Activated CD8-positive, alpha-beta memory T cell treated with anti-CD3 and anti-CD28 coated beads for 1 hour (primary cell): ENCODE measurements at places on chromosomes 2 and 18.

DNA sequence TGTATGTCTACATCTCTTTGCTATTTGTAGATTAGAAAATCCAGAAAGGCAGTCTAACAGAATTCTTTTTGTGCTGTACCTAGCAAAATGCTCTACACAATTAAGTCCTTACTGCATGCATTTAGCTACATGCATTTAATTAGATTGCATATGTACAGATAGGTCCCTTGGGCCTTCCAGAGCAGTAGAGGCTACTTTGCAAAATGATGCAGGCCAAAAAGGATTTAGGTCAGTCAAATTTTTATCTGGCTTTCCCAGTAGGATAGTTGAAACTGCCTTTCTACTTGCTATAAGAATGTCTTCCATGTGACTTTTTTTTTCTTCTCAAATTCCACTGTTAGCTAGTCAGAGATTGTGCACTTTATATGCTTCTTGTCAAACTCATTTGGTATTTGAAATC lies 19.3 kb downstream of the GALNT13 start:
- no peak for DNase-seq

GRCh38 chr2:159973325-159973724 lies 89.1 kb downstream of the PLA2R1 start:
- no peak for DNase-seq

GRCh38 chr2:105299290-105299689 lies 30.2 kb downstream of the TGFBRAP1 start:
- no peak for DNase-seq

- DNase-seq, result no peak
These were observed 366.9 kb upstream of the ZEB2 start for GRCh38 chr2:144886862-144887261.

DNA sequence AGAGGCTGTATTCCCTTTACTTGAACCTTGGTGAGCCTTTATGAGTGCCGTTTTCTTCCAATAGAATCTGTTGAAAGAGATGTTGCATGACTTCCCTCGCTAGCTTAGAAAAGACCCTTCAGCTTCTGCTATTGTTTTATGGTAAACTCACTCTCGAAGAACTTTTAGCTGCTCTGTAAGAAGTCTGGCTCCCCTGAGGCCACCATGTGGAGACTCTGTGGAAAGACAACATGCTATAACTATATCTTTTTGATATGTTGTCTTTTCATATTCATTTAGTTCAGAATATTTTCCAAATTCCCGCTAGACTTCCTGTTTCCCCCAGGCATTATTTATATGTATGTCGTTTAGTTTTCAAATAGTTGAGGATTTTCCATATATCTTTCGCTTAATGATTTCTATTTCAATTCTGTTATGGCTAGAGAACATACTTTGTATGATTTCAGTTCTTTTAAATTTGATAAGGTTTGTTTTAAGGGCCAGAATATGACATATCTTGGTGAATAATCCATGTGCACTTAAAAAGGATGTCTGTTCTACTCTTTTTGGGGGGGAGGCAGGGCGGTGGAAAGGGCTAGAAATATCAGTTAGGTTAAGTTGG lies 64.1 kb downstream of the PTPN4 start:
- DNase-seq, result no peak

- no peak for DNase-seq
These were observed 694 bp downstream of the THSD7B start for GRCh38 chr2:136766073-136766404.

DNA sequence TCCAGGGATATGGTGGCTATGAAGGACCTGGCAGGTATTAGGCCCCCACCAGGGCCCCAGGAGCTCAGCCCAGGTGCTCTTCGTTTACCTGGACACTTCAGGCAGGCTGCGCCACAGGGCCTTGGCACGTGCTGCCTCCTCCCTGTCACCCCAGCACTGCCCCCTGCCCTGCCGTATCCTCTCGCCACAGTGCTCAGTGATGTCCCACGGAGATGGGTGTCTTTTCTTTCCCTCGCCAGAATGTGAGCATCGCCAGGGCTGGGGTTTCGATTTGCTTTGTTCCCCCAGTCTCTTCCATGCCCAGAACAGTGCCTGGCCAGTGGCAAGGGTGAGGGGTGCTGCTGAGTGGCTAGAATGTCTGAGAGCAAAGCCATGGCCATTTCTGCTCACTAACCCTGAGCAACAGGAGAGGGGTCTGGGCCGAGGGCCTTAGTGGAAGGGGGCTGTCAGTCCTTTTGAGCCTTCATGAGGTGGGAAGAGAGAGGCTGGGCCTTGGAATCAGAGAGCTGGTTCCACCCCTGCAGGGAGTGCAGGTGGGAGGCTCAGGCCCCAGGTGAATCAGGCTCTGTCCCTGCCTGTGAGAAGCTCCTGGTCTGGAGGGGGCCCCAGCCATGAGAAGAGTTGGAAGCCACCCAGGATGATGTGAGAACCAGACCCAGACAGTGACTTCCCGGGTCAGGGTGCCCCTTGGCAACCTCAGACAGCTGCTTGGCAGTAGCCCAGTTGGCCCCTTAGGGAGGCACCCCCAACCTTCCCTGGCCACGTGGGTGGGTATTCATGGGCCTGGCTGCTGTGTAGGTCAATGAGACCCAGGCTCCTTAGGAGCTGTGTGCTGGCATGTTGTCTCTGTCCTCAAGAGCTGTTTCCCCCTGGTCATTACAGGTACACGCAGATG lies 129.9 kb upstream of the HS6ST1 start:
- DNase-seq, result no peak

- peak; percentile 2 for DNase-seq
These were observed 84.7 kb downstream of the EHD3 start for GRCh38 chr2:31318361-31319336.

GRCh38 chr2:201420442-201421113 lies 30.7 kb downstream of the TRAK2 start:
- no peak for DNase-seq

DNA sequence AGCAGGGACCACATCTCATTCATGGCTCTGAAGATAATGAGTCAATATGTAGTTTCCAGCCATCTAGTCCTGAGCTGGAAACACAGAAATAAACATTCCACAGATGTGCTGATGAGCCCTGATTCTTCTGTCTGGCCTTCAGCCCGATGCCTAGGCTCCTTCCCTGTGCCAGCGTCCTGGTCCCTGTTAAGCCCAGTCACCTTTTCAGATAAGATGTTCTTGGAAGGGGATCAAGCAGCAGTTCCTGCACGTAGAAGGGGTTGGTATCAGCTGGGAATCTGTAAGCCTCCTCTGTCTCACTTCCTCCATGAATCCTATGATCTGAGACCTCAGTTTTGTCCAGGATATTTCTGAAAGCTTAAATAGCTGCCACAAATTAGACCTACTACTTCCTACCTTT lies 149.3 kb downstream of the TTC32 start:
- no peak for DNase-seq

DNA sequence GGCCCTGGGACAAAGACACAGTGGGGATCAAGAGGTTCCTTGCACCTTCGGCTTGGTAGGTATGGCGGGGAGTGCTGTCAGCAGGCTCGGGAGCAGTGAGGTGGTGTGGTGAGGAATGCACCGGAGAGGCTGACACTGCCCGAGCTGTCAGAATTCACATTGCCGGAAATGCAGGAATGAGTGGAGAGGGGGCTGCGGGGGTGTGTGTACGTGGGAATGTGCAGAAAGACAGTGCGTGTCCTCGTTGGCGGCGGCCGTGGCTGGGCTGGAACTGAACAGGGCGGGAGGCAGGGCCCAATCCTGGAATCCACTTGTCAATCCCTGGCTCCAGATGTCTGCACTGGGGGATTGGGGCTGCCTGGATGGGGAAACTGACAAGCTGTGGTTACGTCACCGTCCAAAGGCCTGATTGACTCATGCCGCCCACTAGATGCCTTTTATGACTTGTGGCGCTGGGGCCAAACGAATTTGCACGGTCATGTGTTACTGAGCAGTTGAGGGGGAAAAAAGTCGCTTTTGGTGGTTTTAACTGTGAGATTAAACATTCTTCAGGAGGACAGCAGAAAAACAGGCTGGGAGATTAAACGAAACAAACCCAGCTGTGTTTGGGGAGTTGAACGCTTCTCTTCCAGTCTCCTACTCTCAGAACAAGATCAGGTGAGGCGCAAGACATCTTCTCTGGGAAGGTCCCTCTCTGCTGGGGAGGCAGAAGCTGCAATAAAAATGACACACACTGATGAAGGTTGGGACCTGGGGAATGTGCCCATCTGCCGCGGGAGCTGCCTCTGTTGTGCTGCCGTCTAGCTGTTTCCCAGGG lies 189.4 kb upstream of the GLI2 start:
- DNase-seq, result no peak

GRCh38 chr18:79440316-79441110 lies 44.8 kb downstream of the NFATC1 start:
- DNase-seq, result no peak
